IPS DF 19.7 (cell line): ENCODE measurements at places on chromosomes 7 and 10.

- no peak for DNase-seq
These were observed 122.5 kb upstream of the C1QL3 start for GRCh38 chr10:16644146-16644545.

DNA sequence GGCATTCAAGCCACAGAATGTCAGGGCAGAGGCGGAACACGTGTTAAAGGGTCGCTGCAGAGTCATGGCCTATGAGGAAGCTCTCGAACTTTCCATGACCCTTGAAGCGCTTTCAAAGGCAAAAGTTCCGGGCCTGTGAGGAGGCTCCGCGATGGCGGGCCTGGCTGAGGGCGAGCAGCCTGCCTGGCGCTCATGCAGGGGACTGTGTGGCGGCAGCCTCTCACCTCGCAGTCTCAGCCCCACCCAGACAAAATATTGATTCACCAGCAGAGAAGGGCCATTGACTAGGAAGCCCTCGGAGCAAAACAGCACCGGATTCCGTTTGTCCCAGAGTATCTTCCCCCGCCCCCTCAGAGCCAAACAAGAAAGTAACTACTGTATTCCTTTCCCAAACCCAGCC, 12.8 kb upstream of the CNNM1 start:
- no peak for DNase-seq

- DNase-seq: no peak
These were observed 19.3 kb downstream of the OR6B1 start for GRCh38 chr7:144019457-144019856.

DNA sequence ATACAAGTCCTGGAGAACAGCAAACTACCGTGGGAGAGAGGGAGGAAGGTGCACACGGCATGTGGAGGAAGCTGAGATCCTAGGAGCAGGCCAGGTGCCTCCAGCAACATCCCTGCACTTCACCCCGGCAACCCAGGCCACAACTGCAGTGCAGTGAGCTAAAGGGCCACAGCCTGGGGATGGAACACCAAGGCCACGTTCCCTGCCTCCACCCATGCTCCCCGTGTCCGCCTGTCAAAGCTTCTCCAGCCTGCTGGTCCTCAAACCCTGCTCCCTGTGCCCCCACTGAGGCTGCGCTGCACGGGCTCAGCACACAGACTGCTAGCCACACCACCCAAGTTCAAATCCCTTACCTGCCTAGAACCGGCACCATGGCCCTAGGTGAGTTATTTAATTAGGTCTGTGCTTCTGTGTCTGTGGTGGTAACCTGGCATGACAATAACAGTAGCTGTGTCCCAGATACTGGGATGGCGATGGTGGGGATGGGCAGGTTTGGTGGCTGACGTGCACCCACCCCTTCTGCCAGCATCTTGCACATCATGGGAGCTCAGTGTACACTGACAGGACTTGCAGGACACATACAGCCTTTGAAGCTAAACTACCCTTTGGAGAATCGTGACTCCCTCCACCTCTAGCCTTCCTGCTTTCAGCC, 85.5 kb downstream of the FAM53B start:
- no peak for DNase-seq

- DNase-seq: no peak
These were observed 4.8 kb downstream of the BTRC start for GRCh38 chr10:101358706-101359300.

DNA sequence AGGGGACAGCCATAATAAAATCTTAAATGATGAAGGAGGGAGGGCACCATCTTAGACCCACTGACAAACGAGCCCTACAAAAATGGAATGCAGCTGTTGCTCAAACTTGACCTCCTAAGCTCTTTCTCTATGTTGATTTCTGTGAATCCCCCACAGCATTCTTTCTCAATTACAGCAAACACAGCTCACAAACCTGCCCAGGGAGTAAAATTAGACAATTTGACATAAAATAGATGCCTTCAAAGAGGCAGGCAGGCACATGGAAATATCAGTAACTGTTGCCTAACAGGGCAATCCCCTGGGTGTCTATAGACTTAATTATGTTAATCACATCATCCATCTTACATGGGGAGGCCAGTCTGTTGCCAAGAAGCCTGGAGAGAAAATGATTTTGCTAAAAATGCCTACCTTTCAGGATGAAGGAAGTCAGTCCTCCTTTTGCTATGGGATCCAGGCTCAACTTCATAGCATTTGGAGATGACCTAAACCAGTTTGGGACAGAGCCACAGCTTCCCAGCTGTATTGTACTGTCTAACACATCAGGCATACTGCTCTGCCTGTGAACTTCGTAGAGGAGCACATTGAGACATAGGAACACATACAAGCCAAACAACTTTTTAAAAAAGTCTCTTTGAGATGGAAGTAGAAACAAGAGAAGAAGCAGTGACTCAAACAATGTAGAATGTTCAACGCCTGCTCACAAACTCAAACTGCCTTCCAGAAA, 1177.4 kb downstream of the SORCS1 start:
- no peak for DNase-seq

GRCh38 chr10:11573497-11573896, 38.0 kb downstream of the USP6NL start:
- DNase-seq: no peak

- no peak for DNase-seq
These were observed 38.9 kb upstream of the GDF10 start for GRCh38 chr10:47261121-47261520.

DNA sequence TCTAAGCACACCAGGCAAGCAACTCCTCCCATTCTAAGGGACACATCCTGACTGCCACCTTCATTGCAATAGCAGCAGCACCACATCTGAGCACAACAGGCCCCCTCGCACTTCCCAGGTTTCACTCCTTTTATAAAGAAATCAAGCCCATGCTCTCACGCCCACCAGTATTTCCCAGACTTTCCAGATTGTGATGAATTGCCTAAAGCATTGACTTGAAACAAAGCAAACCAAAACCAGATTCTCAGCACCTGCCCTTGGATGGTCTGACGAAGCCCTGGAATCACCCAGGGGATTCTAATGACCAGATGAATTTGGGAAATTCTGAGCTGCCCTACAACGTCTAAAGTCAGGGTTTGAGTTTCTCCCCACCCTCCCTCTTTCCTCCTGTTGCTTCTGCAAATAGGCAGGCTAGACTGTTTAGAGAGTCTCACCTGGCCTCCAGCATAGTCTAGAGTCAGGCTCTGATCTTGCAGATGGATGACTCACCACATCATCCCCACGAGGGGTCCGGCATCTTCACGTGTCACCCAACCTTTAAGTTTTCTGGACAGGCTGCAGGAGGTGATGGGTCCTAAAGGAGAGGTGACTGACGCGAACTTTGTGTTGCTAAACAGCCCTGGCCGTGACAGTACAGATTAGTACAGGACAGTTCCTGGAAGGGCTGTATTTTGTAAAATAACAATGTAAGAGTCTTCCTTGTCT, 198.0 kb downstream of the SKIDA1 start:
- DNase-seq: no peak

DNA sequence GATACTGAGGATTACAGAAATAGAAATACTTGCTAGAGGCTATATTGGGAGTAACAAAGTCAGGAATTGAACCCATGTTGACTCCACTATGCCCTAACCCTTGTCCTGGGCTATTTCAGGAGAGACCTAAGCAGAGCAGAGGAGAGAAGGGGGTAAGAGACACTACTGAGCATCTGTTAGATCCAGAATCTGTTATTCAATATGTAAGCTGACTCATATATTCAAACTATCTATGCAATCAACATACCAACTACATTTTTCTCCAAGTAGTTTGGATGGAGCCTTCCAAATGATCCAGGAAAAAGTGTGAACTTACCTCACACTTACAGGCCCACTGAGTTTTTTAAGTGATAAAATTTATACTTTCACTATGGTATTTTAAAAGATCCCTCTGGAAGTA, 216.1 kb downstream of the IMMP2L start:
- DNase-seq: no peak

GRCh38 chr7:2738766-2739549, 51.0 kb downstream of the AMZ1 start:
- DNase-seq: no peak

DNA sequence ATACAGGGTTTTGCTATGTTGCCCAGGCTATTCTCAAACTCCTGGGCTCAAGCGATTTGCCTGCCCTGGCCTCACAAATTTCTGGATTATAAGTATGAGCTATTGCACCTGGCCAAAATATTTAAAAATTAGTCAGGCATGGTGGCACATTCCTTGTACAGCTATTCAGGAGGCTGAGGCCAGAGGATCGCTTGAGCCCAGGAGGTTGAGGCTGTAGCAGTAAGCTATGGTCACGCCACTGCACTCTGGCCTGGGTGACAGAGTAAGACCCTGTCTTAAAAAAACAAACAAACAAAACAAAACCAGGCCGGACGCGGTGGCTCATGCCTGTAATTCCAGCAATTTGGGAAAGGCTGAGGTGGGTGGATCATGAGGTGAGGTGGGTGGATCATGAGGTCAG, 14.5 kb upstream of the SIRT1 start:
- DNase-seq: no peak

GRCh38 chr10:80737209-80737608, 199.5 kb downstream of the SH2D4B start:
- no peak for DNase-seq

- DNase-seq: no peak
These were observed 43.4 kb downstream of the IGF2BP3 start for GRCh38 chr7:23426876-23427275.

DNA sequence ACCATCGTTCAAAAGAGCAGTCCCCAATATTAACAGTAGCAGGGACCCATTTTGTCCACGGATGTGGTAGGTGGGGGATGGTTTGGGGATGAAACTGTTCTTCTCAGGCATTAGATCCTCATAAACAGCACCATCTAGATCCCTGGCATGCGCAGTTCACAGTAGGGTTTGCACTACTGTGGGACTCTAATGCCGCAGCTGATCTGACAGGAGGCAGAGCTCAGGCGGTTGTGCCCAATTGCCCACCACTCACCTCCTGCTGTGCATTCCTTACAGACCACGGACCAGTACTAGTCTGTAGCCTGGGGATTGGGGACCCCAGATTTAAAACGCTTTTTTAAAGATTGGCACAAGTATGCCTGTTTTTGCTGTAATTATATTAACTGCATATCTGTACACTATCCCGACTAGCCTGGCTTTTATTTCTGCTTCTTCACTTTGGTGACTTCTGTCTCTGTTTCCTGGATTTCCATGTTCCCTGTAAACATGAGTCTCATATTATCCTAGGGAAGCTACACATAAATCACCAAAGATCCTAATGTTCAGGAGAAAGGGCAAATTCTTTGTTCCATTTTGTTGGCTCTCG, 163.3 kb upstream of the AKR1E2 start:
- DNase-seq: no peak

- DNase-seq: no peak
These were observed 495.6 kb downstream of the DNAJB6 start for GRCh38 chr7:157832421-157832820.

GRCh38 chr10:89915021-89915420, 213.6 kb downstream of the KIF20B start:
- DNase-seq: no peak

DNA sequence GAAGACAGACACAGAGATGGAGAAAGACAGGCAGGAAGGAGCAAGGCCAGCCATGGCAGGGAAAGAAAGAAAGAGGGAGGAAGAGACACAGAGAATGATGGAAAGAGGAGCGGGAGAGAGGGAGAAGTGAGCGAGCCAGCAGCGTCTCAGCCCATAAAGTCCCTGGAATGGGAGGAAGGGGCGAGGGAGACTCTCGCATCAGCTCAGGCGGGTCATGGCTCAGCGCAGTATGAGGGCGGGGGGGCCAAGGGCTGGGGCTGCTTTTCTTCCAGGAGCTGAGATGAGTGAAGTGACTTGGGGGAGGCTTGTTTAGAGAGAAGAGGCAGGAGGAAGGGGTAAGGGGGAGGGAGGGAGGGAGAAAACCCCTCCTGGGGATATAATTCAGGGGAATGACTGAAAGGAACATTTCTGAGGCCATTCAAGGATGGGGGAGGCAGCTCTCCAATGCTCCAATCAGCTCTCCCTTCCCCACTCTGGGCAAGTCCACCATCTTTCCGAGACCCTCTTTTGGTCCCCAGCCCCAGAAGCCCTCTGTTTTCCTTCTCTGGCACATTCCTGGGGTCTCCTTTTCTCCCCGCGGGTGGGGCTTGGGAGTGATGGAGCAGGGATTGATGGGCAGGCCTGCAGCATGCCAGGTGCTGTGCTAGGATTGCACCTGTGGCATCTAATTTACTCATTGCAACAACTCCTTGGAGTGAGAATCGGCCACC, 87.9 kb downstream of the HIF1AN start:
- no peak for DNase-seq

- DNase-seq: no peak
These were observed 23.2 kb downstream of the CDK1 start for GRCh38 chr10:60801522-60801921.

GRCh38 chr10:43870968-43871439, 222.3 kb upstream of the ZNF32 start:
- no peak for DNase-seq

GRCh38 chr10:34498821-34499220, 316.3 kb downstream of the PARD3 start:
- DNase-seq: no peak
